ENCODE measurements at places on chromosomes 11 and 22.

GRCh38 chr11:96469776-96470175, 80.0 kb downstream of the JRKL start:
- no peaks in the 10 kb centered on the region for H3K36me3 ChIP-seq
- no peak overlapping the region for H3K4me3 ChIP-seq
- no peak overlapping the region for H3K27ac ChIP-seq
- H3K4me1 ChIP-seq: no peaks in the 10 kb centered on the region
- DNase-seq: no peak

DNA sequence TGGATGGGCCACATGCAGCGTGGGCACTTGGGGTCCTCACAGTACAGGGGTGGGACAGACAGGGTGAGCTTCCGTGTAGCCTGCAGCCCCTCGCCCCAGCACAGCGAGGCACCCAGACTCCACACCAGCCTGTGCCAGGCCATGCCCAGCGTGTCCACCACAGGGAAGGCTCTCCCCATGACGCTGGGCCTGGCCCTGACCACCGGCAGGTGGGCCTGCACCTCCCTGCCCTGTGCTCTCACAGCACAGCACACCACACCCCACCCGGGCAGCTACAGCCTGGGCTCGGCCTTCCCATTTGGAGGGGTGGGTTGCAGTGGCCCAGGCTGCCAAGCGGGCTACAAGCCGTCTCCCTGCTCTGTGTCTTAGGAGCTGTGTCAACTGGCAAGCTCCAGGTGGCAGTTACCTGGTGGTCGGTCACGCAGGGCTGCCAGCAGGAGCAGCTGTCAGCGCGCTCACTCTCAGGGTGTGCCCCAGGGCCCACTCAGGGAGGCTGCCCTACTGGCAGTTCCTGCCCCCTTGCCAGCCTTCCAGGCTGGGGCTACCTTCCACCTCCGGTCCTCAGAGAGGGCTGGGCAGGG, 4.6 kb downstream of the MOB2 start:
- no peaks in the 10 kb centered on the region for H3K36me3 ChIP-seq
- H3K27me3 ChIP-seq: no peaks in the 10 kb centered on the region
- H3K27ac ChIP-seq: peak overlapping the region; percentile 76
- no peak overlapping the region for H3K4me3 ChIP-seq

- H3K4me1 ChIP-seq: no peaks in the 10 kb centered on the region
- no peaks in the 10 kb centered on the region for H3K27me3 ChIP-seq
- H3K27ac ChIP-seq: no peak overlapping the region
- H3K36me3 ChIP-seq: no peaks in the 10 kb centered on the region
- no peak overlapping the region for H3K4me3 ChIP-seq
Observed at GRCh38 chr22:23359583-23360123, 179.3 kb downstream of the BCR start.

- no peak overlapping the region for H3K27ac ChIP-seq
- no peak for DNase-seq
- H3K27me3 ChIP-seq: no peaks in the 10 kb centered on the region
Observed at GRCh38 chr11:117744471-117745150, 52.4 kb downstream of the DSCAML1 start.

- no peaks in the 10 kb centered on the region for H3K36me3 ChIP-seq
- H3K4me1 ChIP-seq: peaks cover 7% of the 10 kb centered on the region
- no peak for DNase-seq
- H3K4me3 ChIP-seq: no peak overlapping the region
Observed at GRCh38 chr11:69317401-69318092, 23.6 kb downstream of the MYEOV start.

DNA sequence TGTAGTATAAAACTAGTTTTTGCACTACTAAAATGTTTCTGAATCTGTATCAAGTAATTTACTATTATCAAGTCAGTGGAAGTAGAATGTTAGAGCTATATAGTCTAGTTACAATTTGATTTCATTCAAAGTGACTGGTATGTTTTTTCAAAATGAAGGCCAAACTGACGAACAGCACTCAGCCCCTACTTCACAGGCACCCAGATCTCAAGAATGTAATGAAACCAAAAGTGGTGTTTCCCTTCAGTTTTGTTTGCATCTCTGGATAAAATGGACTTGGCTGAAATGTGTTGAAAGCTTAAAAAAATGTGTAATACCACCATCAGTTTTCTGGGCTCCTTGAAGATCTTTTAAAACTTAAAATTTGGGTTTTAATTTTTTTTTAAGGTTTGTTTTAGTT, 46.4 kb downstream of the QSER1 start:
- DNase-seq: no peak
- H3K4me1 ChIP-seq: no peaks in the 10 kb centered on the region
- H3K36me3 ChIP-seq: no peaks in the 10 kb centered on the region
- no peak overlapping the region for H3K27ac ChIP-seq
- H3K4me3 ChIP-seq: no peak overlapping the region

DNA sequence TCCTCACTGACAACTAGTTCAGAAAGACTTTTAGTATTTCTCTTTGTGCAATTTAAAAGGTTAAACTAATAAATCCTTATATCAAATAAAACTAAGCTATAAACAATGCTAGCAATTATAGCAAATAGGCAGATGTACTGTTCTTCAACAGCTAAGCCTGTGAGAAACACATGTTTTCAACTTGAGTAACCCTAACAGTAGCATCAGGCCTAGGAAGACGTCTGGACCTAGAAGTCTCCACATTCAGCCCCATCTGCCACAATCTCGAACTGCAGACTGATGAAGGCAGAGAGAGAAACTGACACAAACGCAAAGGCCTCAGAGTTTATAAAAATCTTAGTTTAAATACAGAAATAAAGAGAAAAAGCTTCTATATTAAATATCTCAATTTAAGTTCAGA, 2.5 kb downstream of the ST13 start:
- no peaks in the 10 kb centered on the region for H3K36me3 ChIP-seq
- peak; percentile 37 for DNase-seq
- no peaks in the 10 kb centered on the region for H3K27me3 ChIP-seq
- H3K4me1 ChIP-seq: peaks cover 44% of the 10 kb centered on the region
- H3K27ac ChIP-seq: peak overlapping the region; percentile 99
- H3K4me3 ChIP-seq: no peak overlapping the region

GRCh38 chr11:64918017-64918416, 1.0 kb upstream of the ATG2A start:
- peaks cover 19% of the 10 kb centered on the region for H3K4me1 ChIP-seq

DNA sequence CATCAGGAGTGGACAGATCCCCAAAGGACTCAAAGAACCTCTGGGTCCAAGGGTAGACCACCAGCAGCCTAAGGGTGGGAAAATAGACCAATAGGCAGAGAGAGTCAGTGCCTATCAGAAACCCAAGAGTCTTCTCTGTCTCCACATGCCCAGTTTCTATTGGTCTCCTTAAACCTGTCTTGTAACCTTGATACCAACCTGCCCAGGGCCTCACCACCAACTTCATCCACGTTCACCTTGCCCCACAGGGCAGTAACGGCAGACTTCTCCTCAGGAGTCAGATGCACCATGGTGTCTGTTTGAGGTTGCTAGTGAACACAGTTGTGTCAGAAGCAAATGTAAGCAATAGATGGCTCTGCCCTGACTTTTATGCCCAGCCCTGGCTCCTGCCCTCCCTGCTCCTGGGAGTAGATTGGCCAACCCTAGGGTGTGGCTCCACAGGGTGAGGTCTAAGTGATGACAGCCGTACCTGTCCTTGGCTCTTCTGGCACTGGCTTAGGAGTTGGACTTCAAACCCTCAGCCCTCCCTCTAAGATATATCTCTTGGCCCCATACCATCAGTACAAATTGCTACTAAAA, at the start of gene HBB:
Gene HBB (minus strand): TSS at position 340 of the 579 bp plus-strand sequence. CDS start 50 bp downstream, at position 290.
- no peaks in the 10 kb centered on the region for H3K4me1 ChIP-seq
- no peaks in the 10 kb centered on the region for H3K27me3 ChIP-seq
- no peak for DNase-seq
- H3K4me3 ChIP-seq: no peak within 1 kb of the TSS

- no peak overlapping the region for H3K27ac ChIP-seq
- H3K4me3 ChIP-seq: no peak overlapping the region
- no peak for DNase-seq
- peaks cover 8% of the 10 kb centered on the region for H3K4me1 ChIP-seq
- H3K27me3 ChIP-seq: no peaks in the 10 kb centered on the region
- no peaks in the 10 kb centered on the region for H3K36me3 ChIP-seq
Observed at GRCh38 chr22:43389227-43389836, 22.5 kb upstream of the MPPED1 start.

DNA sequence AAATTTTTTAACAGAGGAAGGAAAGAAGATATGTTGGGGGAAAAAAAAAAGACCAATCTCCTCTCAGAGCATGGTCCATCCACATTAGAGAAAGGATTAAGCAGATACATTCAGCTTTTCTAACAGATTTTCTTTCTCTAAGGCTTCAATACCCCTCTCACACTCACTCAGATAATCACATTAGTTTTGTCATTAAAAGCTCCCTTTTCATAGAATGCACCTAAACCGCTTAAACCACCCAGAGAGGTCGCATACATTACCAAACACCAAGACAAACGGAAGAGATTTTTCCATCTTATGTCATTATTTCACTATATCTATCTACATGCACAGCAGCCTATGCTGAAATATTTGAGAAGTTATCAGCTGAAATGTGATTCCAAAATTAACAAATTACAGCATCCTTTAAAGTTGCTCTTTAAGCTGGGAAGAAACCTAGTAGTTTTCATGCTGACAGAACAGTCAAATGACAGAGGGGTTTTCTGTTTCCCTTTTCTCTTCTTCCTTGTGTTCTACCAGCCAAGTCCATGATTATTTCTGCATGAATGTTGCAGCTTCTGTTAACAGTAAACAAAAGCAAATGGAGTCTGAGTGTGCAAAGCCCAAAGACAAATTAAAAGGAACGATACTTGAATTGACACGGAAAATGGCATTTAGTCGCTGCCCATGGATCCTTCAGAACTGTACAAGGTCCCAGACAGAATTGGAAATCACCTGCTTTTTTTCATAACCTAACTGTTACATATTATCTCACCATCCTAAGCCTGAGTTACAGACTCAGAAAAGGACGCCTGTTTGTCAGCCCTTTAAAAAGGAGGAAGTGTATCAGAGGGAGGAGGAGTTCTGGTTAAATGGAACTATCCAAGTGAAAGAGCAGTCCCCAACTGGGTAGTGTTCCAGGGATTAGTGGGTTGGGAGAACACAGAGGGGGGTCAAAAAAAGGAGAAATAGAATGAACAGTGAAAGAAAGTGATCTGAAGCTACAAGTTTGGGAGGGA, 54.6 kb downstream of the PRCP start:
- no peak overlapping the region for H3K4me3 ChIP-seq
- no peaks in the 10 kb centered on the region for H3K27me3 ChIP-seq
- H3K27ac ChIP-seq: no peak overlapping the region
- no peaks in the 10 kb centered on the region for H3K36me3 ChIP-seq
- no peaks in the 10 kb centered on the region for H3K4me1 ChIP-seq

DNA sequence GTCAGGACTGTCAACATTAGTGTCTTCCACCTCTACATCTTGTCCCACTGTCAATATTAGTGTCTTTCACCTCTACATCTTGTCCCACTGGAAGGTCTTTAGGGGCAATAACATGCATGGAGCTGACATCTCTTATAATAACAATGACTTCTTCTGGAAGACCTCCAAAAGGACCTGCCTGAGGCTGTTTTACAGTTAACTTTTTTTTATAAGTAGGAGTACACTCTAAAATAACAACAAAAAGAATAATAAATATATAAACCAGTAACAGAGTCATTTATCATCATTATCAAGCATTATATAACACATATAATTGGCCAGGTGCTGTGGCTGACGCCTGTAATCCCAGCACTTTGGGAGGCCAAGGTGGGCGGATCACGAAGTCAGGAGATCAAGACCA, 57.5 kb downstream of the PAK1 start:
- H3K4me1 ChIP-seq: peaks cover 8% of the 10 kb centered on the region
- H3K27me3 ChIP-seq: no peaks in the 10 kb centered on the region
- no peaks in the 10 kb centered on the region for H3K36me3 ChIP-seq
- DNase-seq: no peak

DNA sequence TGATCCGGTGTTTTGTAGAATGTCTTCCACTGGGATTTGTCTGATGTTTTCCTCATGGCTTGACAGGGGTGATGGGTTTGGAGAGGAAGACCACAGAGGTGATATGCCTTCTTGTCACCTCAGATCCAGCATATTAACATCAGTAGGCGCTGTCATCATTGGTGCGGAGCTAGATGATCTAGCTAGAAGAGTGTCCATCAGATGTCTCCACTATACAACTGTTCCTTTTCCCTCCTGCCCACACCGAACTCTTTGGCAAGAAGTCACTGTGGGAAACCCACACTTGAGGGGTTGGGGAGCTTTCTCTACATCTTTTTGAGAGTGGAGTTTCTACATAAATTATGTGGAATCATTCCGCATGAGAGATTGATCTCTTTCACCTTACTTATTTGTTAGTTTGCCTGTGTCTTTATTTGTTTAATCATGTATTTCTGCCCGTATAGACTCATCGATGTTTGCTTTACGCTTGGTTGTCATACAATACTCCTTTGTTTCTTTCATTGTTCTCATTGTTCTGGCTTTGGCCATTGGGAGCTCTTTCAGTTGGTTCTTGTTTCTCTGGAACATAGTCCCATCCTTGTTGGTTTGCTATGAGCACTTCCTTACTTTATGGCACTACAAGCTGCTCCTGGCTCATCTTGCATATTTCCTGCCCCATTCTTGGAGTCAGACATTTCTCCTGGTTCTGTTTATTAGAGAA, 1420.3 kb downstream of the BRD1 start:
- H3K4me3 ChIP-seq: no peak overlapping the region
- H3K36me3 ChIP-seq: no peaks in the 10 kb centered on the region
- H3K27ac ChIP-seq: no peak overlapping the region
- no peak for DNase-seq

GRCh38 chr11:559712-560304, 730 bp downstream of the LMNTD2 start:
- peak overlapping the region; percentile 67 for H3K4me3 ChIP-seq
- no peaks in the 10 kb centered on the region for H3K27me3 ChIP-seq
- no peaks in the 10 kb centered on the region for H3K36me3 ChIP-seq
- no peak overlapping the region for H3K27ac ChIP-seq

DNA sequence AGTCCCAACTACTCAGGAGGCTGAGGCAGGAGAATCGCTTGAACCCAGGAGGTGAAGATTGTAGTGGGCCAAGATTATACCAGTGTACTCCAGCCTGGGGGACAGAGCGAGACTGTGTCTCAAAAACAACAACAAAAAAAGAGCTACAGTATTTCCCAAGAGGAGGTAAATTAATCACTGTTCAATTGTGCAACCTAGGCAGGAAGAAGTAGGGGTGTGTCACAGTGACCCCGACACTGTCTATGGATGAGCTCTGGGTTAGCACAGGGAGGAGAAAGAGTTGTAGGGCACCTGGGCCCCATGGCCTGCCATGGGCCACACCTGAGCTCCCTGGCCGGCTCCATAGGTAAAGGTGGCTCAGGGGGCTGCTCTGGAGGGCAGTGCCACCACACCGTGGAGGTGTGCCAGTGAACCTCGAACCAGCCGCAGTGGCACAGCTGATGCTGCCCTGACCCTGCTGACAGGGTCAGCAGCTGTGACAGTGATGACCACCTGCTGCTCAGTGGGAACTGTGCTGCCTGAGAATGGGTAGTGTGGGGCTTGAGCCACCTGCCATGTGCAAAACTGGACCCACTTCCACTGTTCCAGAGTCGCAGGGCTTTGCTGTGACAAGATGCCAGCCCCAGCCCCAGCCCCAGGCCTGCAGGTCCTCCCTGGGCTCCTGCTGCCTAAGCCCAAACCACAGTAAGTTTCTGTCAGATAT, 84.0 kb upstream of the PITPNB start:
- no peaks in the 10 kb centered on the region for H3K27me3 ChIP-seq
- H3K4me1 ChIP-seq: no peaks in the 10 kb centered on the region
- DNase-seq: no peak
- H3K36me3 ChIP-seq: no peaks in the 10 kb centered on the region
- no peak overlapping the region for H3K4me3 ChIP-seq

Measured in testis (tissue), 5 donors.